Articular chondrocyte of knee joint (primary cell): ENCODE measurements at places on chromosomes 2 and 18. TPM values are rescaled to one million over a fixed set of nuclear protein-coding genes. Genes with fewer than 3 reads are reported as not detected.

DUSP19 gene
- total RNA-seq, result 3.5 and 5.0 TPM in 2 replicates

AGXT gene
- not detected in 2 replicates for total RNA-seq

AMER3 gene
- total RNA-seq, result not detected in 2 replicates

PTPRM gene
- total RNA-seq, result 72.9 and 81.8 TPM in 2 replicates

MERTK gene
- total RNA-seq, result 0.65 and 1.3 TPM in 2 replicates

CHN1 gene
- total RNA-seq, result 4.7 and 11.5 TPM in 2 replicates

ZNF407 gene
- total RNA-seq, result 23.5 and 25.7 TPM in 2 replicates

USP40 gene
- 46.6 and 48.2 TPM in 2 replicates for total RNA-seq

SOWAHC gene
- 27.0 and 29.5 TPM in 2 replicates for total RNA-seq

ERFE gene
- 3.3 and 3.7 TPM in 2 replicates for total RNA-seq

ALKAL2 gene
- 0.13 and 0.22 TPM in 2 replicates for total RNA-seq

CFAP221 gene
- total RNA-seq, result 12.2 and 12.9 TPM in 2 replicates

KCNE4 gene
- total RNA-seq, result 43.4 and 63.8 TPM in 2 replicates

RAD51AP2 gene
- total RNA-seq, result under 0.01 TPM in 1 of 2 replicates, not detected in the other

PLEKHA3 gene
- total RNA-seq, result 8.0 and 8.5 TPM in 2 replicates

FHL2 gene
- 202 and 504 TPM in 2 replicates for total RNA-seq

GAD1 gene
- total RNA-seq, result under 0.01 TPM in 1 of 2 replicates, not detected in the other

OXER1 gene
- total RNA-seq, result 0.13 and 0.65 TPM in 2 replicates

CCBE1 gene
- 49.1 and 62.2 TPM in 2 replicates for total RNA-seq

CPO gene
- 0.32 TPM in 1 of 2 replicates, not detected in the other for total RNA-seq

NT5C1B gene
- total RNA-seq, result not detected in 2 replicates

GPR45 gene
- not detected in 2 replicates for total RNA-seq

AGBL5 gene
- 21.8 and 23.3 TPM in 2 replicates for total RNA-seq

TLX2 gene
- 0.11 and 0.13 TPM in 2 replicates for total RNA-seq

RMDN2 gene
- total RNA-seq, result 11.5 and 13.6 TPM in 2 replicates

CD8A gene
- total RNA-seq, result not detected in 2 replicates

SYT4 gene
- total RNA-seq, result not detected in 2 replicates

EMX1 gene
- total RNA-seq, result not detected in 2 replicates

LAMA3 gene
- 3.9 and 7.1 TPM in 2 replicates for total RNA-seq

ABCG8 gene
- not detected in 2 replicates for total RNA-seq

MFF gene
- 117 and 128 TPM in 2 replicates for total RNA-seq

MATN3 gene
- total RNA-seq, result 2.8 and 4.3 TPM in 2 replicates

ARHGAP28 gene
- total RNA-seq, result 36.4 and 38.2 TPM in 2 replicates

NETO1 gene
- total RNA-seq, result not detected in 2 replicates

KRTCAP3 gene
- total RNA-seq, result not detected in 2 replicates

NLRC4 gene
- total RNA-seq, result not detected in 2 replicates

CDK5R2 gene
- not detected in 2 replicates for total RNA-seq

CD207 gene
- not detected in 2 replicates for total RNA-seq

POTEC gene
- total RNA-seq, result not detected in 2 replicates

LYG1 gene
- 0.13 and 0.32 TPM in 2 replicates for total RNA-seq

CIDEA gene
- total RNA-seq, result 0.32 and 0.52 TPM in 2 replicates

C18orf32 gene
- total RNA-seq, result 22.9 and 29.8 TPM in 2 replicates

MAP3K19 gene
- total RNA-seq, result not detected in 2 replicates

EHD3 gene
- 10.6 and 13.3 TPM in 2 replicates for total RNA-seq

OTX1 gene
- not detected in 2 replicates for total RNA-seq

CASP10 gene
- 0.52 and 0.86 TPM in 2 replicates for total RNA-seq
